Cerebellum (tissue), 4 donors: ENCODE measurements at places on chromosomes 13 and 19.

GRCh38 chr13:106714271-106714982, 146.5 kb upstream of the ARGLU1 start:
- no peak for DNase-seq

DNA sequence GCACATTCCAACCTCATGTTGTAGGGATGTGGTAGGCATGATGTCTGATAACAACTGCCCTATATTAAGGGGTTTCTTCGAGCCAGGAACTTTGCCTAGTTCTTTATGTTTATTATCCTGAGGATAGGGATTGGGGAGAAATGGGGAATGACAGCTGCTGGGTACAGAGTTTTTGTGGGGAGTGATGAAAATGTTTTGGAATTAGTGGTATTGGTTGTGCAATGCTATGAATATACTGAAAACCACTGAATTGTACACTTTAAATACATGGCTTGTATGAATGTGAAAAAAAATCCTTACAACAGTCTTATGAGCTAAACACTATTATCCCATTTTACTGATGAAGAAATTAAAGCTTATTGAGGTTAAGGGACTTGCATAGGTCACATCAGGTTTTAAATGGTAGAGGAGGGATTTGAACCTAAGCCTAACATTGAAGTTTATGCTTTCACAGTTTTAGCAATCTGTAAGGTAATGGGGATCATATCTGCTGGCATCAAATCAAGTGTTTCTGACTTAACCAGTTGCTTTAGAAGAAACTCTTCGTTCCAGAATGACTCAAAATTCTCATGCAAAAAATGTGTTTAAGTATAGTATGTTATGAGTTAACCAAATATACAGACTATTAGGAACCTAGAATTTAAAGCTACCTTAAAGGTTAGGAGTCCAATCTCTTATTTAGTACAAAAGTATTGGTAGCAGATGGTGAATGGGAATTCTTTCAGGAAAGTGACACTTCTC, 61.4 kb downstream of the ERCC5 start:
- DNase-seq: no peak

- DNase-seq: no peak
Observed at GRCh38 chr19:6828698-6829633, 56.5 kb downstream of the VAV1 start.

DNA sequence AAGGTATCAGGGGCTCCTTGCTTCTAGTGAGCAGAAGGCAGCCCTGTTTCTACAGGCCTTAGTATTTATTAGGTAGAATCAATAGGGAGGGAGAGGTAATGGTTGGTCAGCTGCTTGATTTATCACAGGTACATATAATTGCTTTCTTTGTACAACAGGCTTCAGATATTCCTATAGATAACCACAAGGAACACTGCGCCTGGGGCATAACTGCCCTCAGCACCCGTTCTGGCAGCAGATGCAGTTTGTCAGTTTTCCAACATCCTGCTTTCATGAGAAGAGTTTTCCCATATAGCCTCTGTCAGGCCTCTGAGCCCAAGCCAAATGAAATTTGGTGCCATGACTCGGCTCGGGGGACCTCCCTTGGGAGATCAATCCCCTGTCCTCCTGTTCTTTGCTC, 12.4 kb upstream of the ZNF486 start:
- no peak for DNase-seq

DNA sequence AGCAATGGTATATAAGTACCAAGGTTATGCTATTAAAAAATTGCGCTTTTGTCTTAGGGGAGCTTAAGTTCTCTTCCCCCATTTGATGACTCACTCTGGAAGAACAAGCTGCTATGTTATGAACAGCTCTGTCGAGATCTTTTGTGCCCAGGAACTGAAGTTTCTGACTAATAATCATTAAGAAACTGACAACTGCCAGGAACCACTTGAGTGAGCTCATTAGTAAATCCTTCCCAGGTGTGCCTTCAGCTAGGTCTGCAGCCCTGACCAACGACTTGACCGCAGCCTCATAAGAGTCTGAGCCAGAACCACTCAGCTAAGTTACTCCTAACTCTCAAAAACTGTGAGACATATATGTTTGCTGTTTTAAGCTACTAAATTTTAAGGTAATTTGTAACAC, 147.8 kb downstream of the SLITRK6 start:
- no peak for DNase-seq

DNA sequence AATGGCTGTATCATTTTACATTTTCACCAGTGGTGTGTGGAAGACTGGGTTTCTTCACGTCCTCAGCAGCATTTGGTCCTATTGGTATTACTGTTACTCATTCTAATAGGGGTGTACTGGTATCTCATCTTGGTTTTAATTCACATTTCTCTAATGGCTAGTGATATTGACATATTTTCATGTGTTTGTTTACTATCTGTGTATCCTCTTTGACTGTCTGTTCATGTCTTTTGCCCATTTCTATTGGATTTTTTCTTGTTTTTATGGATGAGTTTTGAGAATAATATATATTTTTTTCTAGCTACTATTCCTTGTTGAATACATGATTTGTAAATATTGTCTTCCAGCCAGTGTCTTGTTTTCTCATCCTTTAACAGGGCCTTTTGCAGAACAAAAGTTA, 13.8 kb downstream of the IFNL2 start:
- DNase-seq: no peak

DNA sequence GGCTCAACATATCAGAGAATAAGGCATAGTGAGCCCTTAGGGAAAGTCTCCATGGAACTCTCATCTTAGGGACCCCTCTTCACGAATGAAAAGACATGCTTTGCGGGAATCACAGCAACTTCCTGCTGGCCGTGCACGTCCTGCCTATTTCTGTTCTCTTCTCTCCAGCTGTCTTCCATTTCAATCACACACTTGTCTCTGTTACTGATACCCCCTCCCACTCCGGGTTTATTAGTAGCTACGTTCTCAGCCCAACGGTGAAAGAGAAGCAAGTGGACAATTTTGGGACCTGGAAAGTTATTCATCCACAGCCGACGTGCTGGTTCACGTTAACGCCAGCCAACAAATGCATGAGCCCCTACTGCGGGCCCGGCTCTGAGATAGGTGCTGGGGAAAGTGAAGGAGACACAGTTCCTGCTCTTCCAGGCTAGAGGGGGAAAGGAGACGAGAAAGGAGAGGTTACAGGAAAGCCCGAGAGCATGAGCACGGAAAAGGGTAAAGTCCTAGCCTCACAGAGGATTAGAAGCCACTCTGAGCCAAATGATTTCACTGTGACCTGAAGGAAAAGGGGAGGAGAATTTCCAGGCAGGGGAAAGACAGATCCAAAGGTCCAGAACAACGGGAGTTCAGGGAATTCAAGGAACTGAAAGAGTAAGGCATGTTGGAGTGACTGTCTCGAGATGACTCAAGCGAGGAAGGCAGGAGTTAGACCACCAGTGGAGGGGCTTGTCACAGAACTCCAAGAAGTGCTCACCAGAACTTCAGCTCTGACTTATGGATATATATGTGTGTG, 81.8 kb upstream of the CLDN10 start:
- no peak for DNase-seq

- no peak for DNase-seq
Observed at GRCh38 chr13:30857636-30858035, 48.4 kb upstream of the MEDAG start.

- DNase-seq: no peak
Observed at GRCh38 chr13:36910545-36910944, 9.5 kb downstream of the SMAD9 start.

DNA sequence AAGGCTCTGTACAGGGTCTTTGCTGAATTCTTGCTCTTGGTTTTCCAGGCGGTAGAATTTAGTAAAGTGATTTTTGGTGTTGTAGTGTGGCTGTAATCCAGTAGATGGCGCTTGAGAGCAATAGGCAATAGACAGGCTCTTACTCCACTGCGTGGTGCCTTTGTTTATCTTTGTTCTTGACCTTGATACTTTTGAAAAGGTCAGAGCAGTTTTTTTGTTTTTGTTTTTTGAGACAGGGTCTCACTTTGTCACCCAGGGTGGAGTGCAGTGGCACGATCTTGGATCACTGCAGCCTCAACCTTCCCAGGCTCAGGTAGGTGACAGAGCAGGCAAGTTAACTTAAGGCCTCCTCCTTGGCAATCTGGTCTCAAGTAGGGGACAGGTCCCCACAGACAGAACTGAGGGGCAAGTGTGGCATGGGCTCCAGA, 12.2 kb upstream of the LILRA5 start:
- DNase-seq: no peak

DNA sequence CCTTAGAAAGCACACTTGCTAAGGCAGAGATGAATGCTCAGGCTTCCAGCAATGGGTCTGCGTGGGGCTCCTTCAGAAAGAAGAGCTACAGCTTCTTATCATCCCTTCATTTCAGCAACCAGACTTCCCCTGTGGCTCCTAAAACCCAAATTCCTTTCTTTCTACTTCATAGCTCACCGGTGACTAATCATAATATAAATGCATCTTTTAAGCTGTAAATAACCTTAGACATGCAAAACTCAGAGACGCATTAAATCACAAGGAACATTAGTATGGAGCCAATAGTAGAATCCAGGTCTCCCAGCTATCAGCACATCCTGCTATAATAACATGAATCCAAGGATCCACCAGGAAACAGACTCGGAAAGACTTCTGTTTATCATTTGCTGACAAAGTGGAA, 375.6 kb downstream of the COG6 start:
- DNase-seq: no peak

GRCh38 chr13:42367831-42368230, 95.9 kb downstream of the AKAP11 start:
- DNase-seq: no peak

GRCh38 chr19:18972851-18973250, 31.8 kb upstream of the HOMER3 start:
- no peak for DNase-seq

- no peak for DNase-seq
Observed at GRCh38 chr19:51410950-51411748, 6.3 kb downstream of the SIGLEC10 start.

DNA sequence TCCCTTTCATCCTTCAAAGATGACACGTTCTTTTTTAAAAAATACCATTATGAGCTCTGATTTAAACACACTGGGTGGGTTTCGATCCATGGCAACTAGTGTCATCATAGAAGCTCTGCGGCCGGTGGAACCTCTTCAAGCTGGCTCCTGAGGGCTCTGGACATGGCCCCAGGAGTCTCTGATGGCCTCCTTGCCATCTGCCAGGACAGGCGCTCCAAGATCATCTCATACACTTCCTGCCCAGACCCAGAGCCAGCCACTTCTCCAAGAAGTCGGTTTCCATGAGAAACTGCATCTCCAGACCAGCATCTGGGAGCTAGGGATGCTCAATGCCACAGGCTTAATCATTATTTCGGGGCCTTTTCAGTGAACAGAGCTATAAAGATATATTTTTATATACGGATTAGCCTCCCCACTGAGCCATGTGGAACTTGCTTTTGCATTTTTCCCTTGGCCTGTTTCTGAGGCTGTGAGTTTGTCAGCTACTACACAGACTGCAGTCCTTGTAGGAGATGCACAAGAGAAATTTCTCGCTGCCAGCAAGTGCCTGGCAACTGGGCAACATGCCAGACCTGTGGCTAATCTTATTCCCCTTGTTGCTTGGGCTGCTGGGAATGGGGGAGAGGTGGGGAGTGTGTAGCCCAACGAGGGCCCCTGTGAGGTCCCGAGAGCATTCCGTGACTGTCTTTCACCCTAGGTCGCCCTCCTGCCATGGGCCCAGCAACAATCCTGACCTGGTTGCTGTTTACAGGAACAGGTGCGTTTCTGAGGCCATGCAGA, 15.9 kb downstream of the SUGP1 start:
- peak; percentile 61 for DNase-seq

- DNase-seq: no peak
Observed at GRCh38 chr19:41431426-41432386, 4.5 kb upstream of the B3GNT8 start.

GRCh38 chr13:109454167-109454917, 332.0 kb downstream of the IRS2 start:
- no peak for DNase-seq

- DNase-seq: peak; percentile 70
Observed at GRCh38 chr13:113863524-113864272, at the start of gene GAS6. TSS of gene GAS6 (minus strand) at chr13:113864076. CDS start at chr13:113863920, 156 bp downstream.

- peak; percentile 65 for DNase-seq
Observed at GRCh38 chr19:42422901-42423461, 4.2 kb downstream of the LIPE start.

DNA sequence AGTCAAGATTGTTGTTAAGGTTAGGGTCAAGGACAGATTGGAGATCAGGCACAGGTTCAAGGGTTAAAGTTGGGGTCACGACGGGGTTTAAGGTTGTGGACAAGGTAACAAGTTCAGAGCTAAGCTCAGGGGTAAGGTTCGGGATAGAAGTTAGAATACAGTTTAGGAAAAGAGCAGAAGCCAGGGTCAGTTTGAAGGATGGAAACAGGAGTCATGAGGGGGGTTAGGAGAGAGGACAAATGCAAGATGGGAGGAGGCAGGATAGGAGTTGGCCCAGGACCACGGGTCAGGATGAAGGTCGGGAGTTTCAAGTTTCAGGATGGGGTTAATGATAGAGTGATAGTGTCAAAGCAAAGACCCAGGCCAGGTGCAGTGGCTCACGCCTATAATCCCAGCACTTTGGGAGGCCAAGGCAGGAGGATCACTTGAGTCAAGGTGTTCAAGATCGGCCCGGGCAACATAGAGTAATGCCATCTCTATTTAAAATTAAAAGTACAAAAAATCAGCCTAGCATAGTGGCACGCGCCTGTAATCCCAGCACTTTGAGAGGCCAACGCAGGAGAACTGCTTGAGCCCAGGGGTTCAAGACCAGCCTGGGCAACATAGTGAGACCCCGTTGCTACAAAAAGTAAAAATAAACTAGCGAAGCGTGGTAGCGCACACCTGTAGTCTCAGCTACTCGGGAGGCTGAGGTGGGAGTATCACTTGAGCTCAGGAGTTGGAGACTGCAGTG, 7.7 kb downstream of the NPHS1 start:
- no peak for DNase-seq

DNA sequence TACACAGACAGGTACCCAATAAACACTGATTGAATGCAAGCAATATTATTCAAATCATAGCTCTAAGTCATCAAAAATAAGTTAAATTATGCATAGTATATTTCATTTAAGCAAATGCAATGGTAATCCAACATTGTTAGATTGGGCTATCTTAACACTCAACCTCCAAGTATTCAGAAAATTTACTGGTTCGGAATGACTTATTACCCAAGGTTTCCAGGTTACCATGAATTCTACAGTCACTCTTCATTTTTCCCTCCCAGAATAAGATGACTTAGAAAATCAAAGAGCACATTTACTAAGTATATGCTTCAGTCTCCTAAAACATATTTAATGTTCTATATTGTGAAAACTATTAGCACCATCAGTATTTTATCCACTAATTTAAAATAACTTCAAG, 6.0 kb downstream of the UBL3 start:
- no peak for DNase-seq

- DNase-seq: no peak
Observed at GRCh38 chr19:19185853-19186740, 5.9 kb downstream of the BORCS8 start.

- no peak for DNase-seq
Observed at GRCh38 chr19:6527893-6528543, 2.8 kb upstream of the TNFSF9 start.

- no peak for DNase-seq
Observed at GRCh38 chr19:52648336-52649016, 10.3 kb upstream of the ZNF83 start.
